Fibroblast of skin of abdomen (primary cell): ENCODE measurements at places on chromosomes 4 and X.

DNA sequence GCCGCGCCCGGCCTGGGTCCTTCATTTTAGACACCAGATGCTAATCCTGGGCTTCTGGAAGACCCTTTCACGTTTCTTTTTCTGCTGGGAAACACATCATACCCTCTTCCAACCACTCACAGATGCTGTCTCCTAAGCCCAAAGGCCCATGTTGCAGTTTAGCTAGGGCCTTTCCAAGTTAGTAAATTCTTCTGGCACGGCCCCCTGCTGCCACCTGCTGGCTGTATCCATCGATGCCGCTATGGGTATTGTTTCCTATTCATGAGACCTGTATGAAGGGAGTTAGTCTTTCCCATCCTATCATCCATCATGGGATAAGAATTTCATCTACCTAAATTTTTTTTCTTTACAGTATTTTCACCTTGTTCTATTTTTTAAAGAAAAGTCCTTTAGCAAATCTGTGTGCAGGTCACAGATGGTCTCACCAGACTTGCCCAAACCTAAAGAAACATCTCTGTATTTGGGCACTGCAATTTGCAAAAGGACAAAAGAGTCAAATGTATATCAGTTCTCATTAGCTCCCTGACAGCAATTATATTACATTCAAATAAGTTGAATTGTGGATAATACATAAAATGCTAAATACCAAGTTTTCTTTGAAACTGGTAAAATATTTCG lies 37.8 kb upstream of the SLC9A7 start:
- peak; percentile 62 for DNase-seq

DNA sequence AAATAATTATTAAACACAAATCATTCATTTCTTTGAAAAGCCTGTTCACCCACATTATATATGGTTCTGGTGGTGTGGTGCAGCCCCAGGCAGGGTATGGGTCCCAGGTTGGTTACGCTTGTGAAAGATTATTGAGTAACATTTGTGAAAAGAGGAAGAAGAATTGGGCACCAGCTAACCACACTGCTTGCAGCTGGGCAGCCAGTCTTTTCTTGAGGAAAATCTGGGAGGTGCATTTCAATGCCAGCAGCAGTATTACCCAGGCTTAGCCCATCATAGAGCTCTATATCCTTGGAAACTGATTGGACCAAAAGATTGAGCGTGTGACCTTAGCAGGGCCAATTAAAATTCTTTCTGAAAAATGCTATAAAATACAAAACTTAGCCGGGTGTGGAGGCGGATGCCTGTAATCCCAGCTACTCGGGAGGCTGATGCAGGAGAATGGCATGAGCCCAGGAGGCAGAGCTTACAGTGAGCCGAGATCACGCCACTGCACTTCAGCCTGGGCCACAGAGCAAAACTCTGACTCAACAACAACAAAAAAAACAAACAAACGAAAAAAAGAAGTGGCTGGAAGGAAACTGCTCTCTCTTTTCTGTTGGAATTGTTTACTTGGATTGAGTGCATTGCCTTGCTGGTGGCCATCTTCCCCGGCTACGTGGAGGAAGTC lies 9.7 kb upstream of the PLAC8 start:
- DNase-seq = no peak

- no peak for DNase-seq
These were observed 412.3 kb upstream of the CXorf51A start for GRCh38 chrX:147226801-147227200.

DNA sequence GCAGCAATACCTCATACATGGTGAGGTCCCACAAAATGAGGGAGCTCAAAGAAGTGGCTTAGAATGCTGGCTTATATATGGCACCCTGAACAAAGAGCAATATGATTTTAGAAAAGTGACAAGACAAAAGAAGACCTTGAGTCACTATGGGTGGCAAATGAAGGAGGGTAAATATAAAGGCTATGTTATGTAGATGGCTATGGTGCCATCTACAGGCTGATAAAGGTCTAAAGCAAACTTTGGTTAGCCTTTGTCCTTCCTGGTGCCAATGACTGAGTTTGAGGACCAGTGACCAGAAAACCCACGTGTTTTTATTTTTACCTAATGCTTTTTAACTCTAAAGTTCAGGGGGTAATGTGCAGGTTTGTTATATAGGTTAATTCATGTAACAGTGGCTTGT lies 151.8 kb downstream of the CCNG2 start:
- DNase-seq = peak; percentile 35

DNA sequence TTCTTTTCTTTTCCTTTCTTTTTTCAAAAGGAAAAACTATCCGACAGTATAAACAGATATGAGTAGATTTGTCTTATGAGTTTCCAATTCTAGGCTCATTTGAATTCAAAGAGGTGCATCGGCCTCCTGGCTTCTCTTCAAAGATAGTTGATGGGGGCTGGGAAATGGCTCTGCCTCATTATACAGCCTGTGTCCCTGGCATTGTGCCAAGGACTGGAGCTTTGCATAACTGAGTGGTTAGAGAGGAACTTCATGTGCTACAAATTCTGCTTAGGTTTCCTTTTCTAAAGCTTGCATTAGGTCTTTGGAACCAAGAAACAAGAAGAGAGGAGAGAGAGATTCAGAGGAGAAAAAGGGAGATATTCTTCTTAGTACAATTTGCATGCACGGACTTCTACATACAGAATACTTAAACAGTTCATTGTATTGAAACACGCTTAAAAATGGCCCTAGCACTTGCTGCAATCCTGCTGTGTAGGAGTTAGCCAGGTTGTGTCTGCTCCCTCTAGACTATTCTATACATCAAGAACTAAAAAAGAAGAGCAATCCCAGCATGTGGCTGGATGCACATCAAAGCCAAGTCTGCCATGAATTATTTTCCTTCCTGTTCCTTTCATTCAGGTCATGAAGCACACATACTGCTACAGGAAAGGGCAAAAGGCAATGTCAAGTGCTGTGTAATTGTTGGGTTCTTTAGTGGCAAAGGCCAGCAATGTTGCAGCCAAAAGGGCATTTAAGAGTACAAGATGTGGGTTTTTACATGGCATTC lies 70.9 kb downstream of the INTS12 start:
- DNase-seq = peak; percentile 33

DNA sequence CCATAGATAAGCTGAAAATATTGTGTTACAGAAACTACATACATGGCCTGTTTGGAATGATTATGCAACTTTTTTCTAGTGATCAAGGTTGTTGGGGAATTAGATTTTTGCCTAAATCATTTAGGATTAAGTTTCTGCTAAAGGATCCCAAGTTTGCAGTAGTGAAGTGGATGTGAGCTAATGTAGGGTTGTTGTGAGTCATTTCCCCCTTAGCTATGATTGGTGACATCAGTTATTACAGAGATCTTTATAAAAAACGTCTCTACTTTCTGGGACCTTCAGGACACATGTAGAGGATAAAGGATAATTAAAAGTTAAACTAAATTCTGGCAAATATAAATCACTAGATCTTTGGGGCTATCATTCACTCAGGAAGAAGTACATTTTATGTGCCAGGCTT lies 133.3 kb downstream of the GATB start:
- DNase-seq = no peak

- DNase-seq = peak; percentile 96
These were observed 76.2 kb upstream of the PLAC1 start for GRCh38 chrX:134734466-134734952.

GRCh38 chr4:78937837-78938236 lies 1.4 kb downstream of the PAQR3 start:
- no peak for DNase-seq

DNA sequence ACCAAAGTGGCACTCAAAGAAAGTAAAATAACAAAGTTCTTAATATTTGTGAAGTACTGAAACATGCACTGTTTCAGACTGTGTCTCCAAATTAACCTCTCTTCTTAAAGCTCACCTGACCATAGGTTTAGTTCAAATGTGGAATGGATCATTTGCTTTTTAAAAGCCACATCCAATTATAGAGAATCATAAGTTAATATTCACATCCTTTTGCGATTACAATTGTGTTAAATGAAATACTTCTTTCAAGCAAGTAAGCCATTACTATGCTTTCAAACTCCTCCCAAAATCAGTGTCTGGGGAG lies 95.3 kb upstream of the PTPN13 start:
- no peak for DNase-seq

DNA sequence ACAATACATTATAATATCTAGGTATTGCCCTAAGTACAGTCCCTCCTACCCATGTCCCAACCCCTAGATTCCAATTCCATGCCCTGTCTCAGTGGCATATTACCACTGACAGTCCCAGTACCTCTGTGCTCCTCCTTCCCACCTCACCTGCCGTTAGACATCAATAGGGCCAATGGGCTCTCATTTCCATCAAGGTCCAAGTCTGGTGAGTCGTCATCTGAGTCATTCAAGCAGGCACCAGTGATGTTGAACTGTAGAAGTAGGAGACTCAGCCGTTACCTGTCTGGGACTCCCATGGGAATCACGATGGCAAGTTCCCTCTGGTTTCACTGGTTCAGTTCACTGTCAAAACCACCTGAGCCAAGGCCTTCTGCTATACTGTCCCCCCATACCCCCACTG lies 51.7 kb downstream of the PHF8 start:
- DNase-seq = no peak

DNA sequence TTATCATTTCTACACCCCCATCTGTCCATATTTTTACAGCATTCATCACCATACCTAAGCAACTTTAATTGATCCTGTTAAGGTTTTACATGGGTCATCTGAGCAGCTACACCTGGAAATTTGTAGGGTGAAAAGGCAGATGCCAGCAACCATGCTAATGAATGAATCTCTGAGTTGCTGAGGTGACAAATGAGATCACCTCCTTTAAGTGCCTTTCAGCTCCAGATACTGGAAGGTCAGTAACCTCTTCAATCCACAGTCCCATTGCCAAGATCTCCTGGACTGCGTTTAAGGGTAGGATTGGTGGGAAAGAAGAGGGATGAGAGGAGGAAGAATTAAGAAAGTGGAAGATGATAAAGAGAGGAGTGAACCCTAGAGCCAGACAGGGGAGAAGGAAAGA lies 8.5 kb upstream of the BMP3 start:
- DNase-seq = no peak

DNA sequence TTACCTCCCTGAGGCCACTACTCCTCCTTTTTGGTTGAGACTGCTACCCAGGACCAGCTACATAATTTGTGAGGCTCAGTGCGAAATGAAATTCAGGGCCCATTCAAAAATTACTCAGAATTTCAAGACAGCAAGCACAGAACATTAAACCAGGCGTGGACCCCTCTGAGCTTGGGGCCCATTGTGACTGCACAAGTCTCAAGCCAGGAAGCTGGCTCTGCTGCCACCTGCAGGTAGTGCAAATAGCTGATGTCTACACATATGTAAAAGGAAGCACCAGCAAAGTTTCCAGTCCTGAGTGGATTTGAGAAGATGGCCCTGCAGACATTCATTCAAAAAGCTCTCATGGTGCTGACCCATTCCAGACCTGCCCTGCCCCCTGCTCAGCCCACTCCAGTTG lies 213.4 kb upstream of the LNX1 start:
- DNase-seq = no peak

GRCh38 chrX:114178126-114178525 lies 405.8 kb upstream of the HTR2C start:
- no peak for DNase-seq

DNA sequence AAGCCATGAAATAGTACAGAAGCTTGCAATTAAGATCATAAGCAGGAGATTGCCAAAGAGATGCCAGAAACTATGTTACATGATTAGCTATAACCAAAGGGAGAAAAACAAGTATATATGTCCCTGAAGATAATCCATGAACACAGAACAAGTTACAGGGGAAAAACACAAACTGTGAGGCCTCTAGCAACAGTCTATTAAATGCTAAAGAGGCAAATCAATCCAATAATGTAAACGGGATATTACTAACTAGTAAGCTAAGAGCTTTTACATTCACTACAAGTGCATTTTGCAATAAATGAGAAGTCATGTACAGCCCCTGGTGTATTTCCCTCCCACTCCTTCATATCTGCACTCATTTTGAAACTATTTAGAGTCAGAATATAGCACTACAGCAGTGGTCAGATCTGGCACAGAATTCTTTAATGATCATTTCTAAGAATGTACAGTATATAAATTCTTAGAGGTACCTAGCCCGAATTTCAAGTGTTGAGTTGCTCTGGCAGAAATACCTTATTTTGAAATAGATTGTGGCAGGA lies 449.8 kb upstream of the SMIM31 start:
- no peak for DNase-seq

DNA sequence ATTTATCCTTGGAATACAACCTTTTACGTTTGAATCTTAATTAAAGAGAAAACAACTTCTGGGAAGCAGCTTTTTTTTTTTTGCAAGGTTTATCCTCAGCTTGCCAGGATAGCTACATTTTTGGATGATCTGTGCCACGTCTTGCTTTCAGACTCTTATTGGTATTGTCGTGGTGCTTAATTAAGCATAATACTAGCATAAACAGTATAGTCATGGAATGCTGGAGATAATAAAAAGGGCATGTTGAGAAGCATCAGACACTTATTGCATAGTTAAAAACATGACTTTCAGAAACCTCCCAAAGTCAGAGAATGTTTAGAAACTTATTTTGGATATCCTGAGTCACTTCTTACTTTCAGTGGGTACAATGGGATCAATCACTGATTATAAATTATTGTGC lies 77.0 kb downstream of the PALLD start:
- no peak for DNase-seq
